ENCODE measurements at places on chromosomes 6 and 20. TPM values are rescaled to one million over a fixed set of nuclear protein-coding genes. Genes with fewer than 3 reads are reported as not detected.
A peak's percentile ranks its signal among the peaks of the same experiment; 100 is the strongest.

- peak; percentile 16 for DNase-seq
Observed at GRCh38 chr6:88165844-88166492, at the start of gene CNR1. Gene CNR1 (minus strand): TSS chr6:88166347. CDS start chr6:88145274, 21,073 bp downstream.

DNA sequence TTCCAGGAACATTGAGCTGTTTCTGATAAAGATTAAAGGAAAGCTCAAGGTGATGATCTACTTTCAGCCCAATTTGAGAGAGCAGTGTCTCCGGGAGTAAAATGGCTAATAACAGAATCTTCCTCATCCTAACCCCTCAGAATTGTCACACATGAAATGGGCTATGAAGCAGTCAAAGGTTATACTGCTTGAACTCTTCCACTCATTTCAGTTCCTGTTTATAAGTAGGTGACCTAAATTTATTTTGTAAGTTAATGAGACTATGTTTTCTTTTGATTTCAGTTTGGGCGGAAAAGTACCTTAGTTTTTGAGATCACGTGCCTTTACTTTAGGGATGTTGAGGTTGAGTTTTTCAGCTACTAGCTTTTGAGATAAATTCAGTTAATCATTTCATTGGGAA is 47.2 kb downstream of the QKI start:
- peak; percentile 27 for DNase-seq

GRCh38 chr6:41648921-41649320 is 10.7 kb downstream of the MDFI start:
- DNase-seq: no peak

GRCh38 chr6:154909311-154909710 is 85.8 kb upstream of the TIAM2 start:
- DNase-seq: no peak

DNA sequence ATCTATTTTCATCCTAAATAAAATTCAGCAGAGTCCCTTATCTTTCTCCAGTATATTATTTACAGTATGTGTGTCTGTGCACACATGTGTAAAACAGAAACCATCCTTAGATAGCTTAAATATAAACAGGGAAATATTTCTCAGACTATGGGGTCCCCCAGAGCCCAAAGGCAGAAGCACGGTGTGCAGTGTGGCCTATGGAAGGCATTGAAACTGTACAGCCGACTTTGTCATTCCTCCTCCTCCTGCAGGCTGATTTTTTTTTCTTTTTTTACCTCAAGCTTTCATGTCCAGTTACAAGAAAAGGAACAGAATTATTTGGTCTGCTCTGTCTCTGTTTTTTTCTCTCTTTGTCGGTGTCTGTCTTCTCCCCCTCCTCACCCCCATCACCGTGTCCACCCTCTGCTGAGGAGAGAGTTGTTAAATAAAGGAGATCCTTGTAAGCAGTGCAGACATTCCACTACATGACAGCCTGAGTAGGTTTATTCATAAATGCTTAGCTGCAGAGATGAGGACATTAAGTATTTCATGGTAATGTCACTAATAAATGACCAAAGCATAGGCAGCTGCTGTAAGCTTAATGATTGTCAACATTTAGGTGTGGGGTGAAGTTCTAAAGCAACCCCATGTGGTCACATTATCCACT is 31.8 kb upstream of the SLC35D3 start:
- no peak for DNase-seq

Gene TFAP2B
- total RNA-seq: not detected

Gene GABBR1
- total RNA-seq: 12.5 TPM

Gene PACRG
- total RNA-seq: 0.97 TPM

All from fibroblast of villous mesenchyme (primary cell).